GM23248 (cell line): ENCODE measurements at places on chromosomes 7 and 10. TPM values are rescaled to one million over a fixed set of nuclear protein-coding genes. Genes with fewer than 3 reads are reported as not detected.
A peak's percentile ranks its signal among the peaks of the same experiment; 100 is the strongest.

GRCh38 chr10:80344276-80344675, 12.3 kb downstream of the DYDC1 start:
- DNase-seq = no peak
- H3K27me3 ChIP-seq = no peaks in the 10 kb centered on the region
- H3K36me3 ChIP-seq = no peaks in the 10 kb centered on the region
- H3K4me3 ChIP-seq = no peak overlapping the region
- H3K27ac ChIP-seq = no peak overlapping the region

DNA sequence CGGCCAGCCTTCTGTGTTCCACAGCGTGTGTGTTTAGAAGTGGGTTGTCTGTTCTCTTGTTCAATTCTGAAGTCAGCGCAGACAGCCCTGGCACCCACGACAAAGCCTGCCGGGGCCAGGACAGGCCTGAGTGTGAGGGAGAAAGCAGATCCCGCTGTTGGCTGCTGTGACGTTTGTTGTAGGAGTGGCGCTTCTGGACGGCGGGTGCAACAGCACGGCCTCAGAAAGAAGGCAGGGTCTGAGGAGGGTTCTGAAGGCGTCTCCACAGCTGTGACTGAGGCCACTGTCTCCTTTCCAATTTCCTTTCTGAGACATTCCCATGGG, 76.2 kb downstream of the VIPR2 start:
- H3K36me3 ChIP-seq = no peaks in the 10 kb centered on the region
- DNase-seq = no peak
- no peaks in the 10 kb centered on the region for H3K4me1 ChIP-seq
- H3K4me3 ChIP-seq = no peak overlapping the region
- H3K27me3 ChIP-seq = no peaks in the 10 kb centered on the region
- no peak overlapping the region for H3K27ac ChIP-seq

Gene TMEM196
- total RNA-seq = not detected in 2 replicates

GRCh38 chr7:139603896-139604295, 80.4 kb downstream of the CLEC2L start:
- H3K4me1 ChIP-seq = no peaks in the 10 kb centered on the region
- H3K27me3 ChIP-seq = no peaks in the 10 kb centered on the region
- DNase-seq = no peak
- H3K4me3 ChIP-seq = no peak overlapping the region
- H3K36me3 ChIP-seq = peaks cover 14% of the 10 kb centered on the region

DNA sequence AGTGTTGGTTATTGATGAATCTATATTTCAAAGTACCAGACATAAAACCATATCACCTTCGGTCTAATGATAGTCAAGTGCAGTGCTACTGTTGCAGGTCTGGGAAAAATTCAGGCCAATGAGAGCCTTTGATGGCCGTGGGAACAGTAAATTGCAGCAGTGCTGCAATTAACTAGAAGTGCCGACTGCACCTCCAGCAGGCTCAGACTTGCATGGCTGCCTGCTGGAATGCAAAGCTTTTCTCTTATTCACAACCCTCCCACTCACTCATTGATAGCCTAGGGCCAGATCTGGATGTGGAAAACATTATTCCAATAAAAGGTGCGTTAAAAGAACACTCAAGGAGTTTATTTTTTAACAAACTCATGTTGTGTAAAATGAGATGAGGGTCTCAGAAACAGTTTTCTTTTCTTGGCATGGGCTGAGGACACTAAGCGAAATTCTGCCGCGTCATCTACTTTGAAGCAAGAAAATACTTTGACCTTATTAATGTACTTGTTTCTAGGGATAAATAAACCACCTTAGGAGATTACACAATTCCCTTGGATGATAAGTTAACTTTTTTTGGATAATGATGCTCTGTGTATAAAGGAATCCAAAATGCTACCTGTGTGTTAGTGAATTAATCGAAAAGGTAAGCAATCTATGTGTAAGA, 17.1 kb downstream of the PLXDC2 start:
- H3K27ac ChIP-seq = no peak overlapping the region
- H3K36me3 ChIP-seq = no peaks in the 10 kb centered on the region
- no peak for DNase-seq
- H3K4me1 ChIP-seq = no peaks in the 10 kb centered on the region

DNA sequence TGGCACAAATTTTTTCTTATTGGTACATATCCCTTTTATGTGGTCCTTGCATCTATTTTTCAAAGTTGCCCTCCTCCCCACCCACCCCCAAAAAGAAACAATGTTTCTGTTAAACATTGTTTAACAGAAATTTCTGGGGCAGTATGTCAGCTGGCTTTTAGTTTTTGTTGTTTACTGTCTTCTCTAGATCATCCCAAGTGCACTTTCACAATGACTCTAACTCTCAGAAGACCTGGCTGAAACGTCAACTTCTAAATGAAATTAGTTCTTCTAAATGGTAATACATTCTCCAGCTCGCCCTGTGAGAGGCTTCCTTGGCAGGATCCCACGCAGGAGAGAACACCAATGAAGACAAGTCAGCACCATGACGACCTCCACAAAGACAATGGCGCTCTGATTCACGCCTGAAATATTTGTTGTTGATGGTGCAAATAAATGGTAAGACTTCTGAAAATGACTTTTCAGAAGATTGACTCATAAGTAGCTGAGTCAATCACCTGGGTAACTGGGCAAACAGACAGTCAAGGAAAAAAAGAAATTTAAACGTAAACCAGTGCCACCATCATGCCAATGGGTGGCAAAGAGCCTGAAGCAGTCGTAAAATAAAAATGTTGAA, 293.7 kb downstream of the FZD1 start:
- H3K27ac ChIP-seq = peak overlapping the region; percentile 66
- no peaks in the 10 kb centered on the region for H3K36me3 ChIP-seq
- peaks cover 13% of the 10 kb centered on the region for H3K4me1 ChIP-seq
- peak; percentile 92 for DNase-seq
- H3K27me3 ChIP-seq = no peaks in the 10 kb centered on the region

- no peak overlapping the region for H3K4me3 ChIP-seq
- H3K36me3 ChIP-seq = no peaks in the 10 kb centered on the region
- DNase-seq = no peak
- H3K27ac ChIP-seq = no peak overlapping the region
- peaks cover 14% of the 10 kb centered on the region; the same call in 1 of the 2 replicates for H3K27me3 ChIP-seq
Measured at GRCh38 chr10:96608805-96609204, 22.0 kb upstream of the TM9SF3 start.

Gene GHITM
- 203 and 205 TPM in 2 replicates for total RNA-seq

- H3K4me3 ChIP-seq = no peak overlapping the region
- 0 out of 2 replicates have a peak, but pooled peaks cover 5% of the 10 kb centered on the region for H3K36me3 ChIP-seq
- H3K27me3 ChIP-seq = no peaks in the 10 kb centered on the region
- H3K4me1 ChIP-seq = peaks cover 35% of the 10 kb centered on the region
- no peak overlapping the region for H3K27ac ChIP-seq
- no peak for DNase-seq
Measured at GRCh38 chr7:77548206-77548605, 11.1 kb downstream of the PTPN12 start.

DNA sequence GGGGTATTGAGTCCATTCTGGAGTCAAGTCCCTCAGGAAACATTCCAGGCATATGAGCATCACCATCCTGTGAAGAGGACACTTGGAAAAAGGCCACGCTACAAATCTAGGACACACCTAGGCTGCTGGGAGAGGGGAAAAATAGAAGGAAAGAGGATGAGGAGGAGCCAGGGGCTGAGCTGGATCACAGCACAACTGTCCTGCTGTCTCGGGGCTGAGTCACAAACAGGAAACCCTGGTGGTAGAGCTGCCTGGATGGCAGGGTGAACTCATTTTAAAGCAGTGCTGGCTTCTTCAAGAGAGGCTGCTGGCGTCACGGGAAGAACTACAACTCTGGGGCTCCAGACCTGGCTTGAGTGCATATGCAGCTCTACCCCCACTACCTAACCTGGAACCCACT, 151.5 kb downstream of the RNF216 start:
- no peak overlapping the region for H3K4me3 ChIP-seq
- no peaks in the 10 kb centered on the region for H3K27me3 ChIP-seq
- peak overlapping the region; percentile 92 for H3K27ac ChIP-seq
- no peaks in the 10 kb centered on the region for H3K36me3 ChIP-seq

GRCh38 chr10:80278480-80278879, 11.0 kb downstream of the MAT1A start:
- H3K27ac ChIP-seq = no peak overlapping the region
- H3K4me1 ChIP-seq = no peaks in the 10 kb centered on the region
- H3K27me3 ChIP-seq = peaks cover 15% of the 10 kb centered on the region
- DNase-seq = no peak

Gene ASNS
- 103 and 107 TPM in 2 replicates for total RNA-seq

DNA sequence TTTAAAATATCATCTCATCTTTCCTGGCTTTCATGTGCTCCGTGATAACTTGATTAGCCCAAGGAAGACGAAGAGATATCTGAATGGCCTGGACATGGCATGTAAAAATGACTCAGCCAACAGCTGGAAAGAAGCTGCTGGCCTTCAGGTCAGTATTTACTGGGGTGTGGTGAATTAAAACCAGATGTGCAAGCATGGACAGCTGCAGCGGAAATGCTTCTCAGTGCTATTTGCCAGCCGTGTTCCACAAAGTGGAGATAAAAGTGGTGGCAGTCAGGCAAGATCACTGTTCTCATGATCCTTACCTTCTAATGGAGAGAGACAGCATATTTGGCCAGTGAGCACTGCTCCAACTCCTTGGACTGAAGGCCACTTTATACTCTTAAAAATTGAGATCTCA, 203.1 kb upstream of the VSTM2A start:
- DNase-seq = peak; percentile 8
- H3K4me1 ChIP-seq = no peaks in the 10 kb centered on the region
- no peak overlapping the region for H3K27ac ChIP-seq
- no peaks in the 10 kb centered on the region for H3K36me3 ChIP-seq
- no peaks in the 10 kb centered on the region for H3K27me3 ChIP-seq
- H3K4me3 ChIP-seq = no peak overlapping the region

DNA sequence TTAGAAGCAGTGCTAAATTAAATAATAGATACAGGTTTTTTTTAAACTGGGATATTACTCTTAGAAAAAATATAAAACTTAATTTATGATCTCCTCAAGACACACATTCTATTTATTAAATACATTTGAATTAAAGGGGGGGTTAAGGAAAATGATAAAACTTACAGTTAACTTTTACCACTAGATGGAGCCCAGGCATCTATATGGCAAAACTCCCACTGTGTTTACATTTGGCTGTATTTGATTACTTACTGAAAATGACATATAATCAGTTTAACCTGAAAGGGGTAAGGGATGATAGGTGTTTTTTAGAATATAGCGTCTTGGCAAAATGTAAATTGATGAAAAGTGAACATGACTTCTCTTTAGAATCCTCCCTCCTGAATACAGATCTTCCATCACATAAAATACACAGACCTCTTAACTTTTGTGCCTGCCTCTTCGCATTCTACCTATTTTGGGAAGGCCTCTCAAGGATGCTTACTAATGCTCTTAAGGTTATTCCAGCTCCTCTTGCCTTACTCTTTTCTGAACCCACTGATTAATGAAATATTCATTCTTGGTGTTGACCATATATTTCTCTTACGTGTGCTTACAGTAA, 235.7 kb downstream of the AGMO start:
- H3K27ac ChIP-seq = no peak overlapping the region
- no peaks in the 10 kb centered on the region for H3K27me3 ChIP-seq
- no peaks in the 10 kb centered on the region for H3K36me3 ChIP-seq
- no peak overlapping the region for H3K4me3 ChIP-seq
- H3K4me1 ChIP-seq = peaks cover 5% of the 10 kb centered on the region; the same call in 1 of the 2 replicates

DNA sequence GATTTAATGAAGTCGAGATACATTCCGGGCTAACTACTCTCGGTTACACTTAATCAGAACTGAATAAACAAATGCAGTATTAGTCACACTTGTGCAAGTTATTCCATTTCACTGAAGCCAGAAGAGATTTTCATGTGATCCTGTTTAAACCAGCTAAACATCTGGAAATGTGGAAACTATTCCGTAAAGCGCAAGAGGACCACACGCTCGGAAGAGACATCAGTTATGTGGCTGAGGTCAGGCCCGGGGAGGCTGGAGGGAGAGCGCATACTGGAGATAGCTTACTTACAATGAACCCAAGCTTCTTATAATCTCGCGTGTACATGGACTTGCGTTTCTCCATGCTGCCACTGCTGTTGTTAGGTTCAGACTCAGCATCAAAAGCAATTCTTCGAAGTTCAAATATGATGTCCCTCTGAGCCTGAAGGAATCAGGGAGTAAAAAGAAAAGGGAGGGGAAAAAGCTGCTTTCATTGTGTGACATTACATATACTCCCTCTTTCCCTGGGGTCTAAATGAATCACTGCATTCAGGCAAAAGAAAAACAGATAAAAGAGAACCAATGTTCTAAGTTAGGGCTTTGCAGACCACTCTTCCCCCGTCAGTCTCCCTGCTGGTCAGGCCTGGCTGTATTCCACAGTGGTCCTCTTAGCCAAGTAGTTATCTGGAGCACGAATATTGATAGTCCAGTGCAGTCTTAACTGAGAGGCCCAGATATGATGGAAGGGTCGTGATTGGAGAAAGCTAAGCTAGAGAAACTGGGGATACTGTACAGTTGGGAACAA, 237.4 kb downstream of the ELMO1 start:
- H3K27me3 ChIP-seq = no peaks in the 10 kb centered on the region
- H3K4me3 ChIP-seq = no peak overlapping the region
- H3K4me1 ChIP-seq = no peaks in the 10 kb centered on the region
- no peak overlapping the region for H3K27ac ChIP-seq
- peak; percentile 57 for DNase-seq
- H3K36me3 ChIP-seq = no peaks in the 10 kb centered on the region

Gene UBTD1
- total RNA-seq = 16.2 and 20.8 TPM in 2 replicates

DNA sequence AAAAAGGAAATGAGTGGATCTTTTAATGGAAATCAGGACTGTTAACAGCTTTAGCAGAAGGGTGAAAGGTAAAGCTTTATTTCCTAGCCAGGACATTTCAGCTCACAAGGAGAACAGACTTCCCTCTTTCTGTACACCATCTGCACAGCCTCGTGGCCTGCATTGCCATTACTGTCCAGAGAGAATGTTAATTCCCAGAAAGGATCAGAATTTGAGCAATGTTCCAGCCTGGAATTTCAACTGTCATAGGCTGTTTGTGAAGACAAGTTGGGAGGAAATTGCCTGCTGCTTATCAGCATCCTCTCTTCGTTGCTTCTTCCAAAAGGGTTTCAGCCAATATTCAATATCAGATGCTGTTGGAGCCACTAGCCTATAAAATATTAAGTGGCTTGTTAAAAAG, 22.0 kb downstream of the NXPH1 start:
- H3K4me3 ChIP-seq = no peak overlapping the region
- no peaks in the 10 kb centered on the region for H3K36me3 ChIP-seq
- H3K27ac ChIP-seq = no peak overlapping the region
- no peaks in the 10 kb centered on the region for H3K4me1 ChIP-seq
- DNase-seq = no peak

DNA sequence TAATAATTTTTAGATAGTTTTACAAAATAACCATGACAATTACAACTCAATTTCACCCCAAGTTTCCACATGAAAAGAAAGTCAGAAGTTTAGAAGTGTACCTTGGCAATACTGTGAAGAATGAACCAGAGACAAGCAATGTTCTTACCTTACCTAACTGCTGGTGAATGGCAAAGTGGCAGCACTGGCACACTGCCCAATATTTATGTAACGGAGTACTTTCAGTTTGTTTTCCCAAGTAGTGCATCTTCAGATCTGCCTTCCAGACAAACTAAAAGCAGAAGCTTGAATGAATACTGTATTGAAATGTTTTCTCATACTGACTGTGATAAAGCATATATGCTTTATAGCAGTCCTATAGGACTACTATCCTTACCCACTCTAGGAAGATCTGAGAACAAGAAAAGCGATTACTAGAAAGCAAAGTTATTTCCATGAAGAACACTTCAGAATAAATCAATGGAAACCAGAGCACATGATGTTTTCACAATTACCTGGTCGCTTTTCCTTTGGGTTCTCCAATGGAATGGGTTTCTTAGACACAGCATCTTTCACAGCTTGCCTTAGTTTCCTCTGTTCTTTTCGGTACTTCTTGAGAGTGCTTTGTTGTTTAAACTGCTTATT, 1.5 kb downstream of the NOC3L start:
- H3K36me3 ChIP-seq = peaks cover 17% of the 10 kb centered on the region
- H3K4me3 ChIP-seq = peak overlapping the region; percentile 88
- peak; percentile 49 for DNase-seq
- H3K27me3 ChIP-seq = no peaks in the 10 kb centered on the region
- H3K4me1 ChIP-seq = peaks cover 22% of the 10 kb centered on the region

Gene ASZ1
- not detected in 2 replicates for total RNA-seq
